Activated CD8-positive, alpha-beta memory T cell treated with anti-CD3 and anti-CD28 coated beads, Interleukin-2, amount 50 U/mL, for 4 hours (primary cell): ENCODE measurements at places on chromosomes 3 and 15.

GRCh38 chr3:37031096-37031682 is 37.9 kb downstream of the MLH1 start:
- no peak for DNase-seq

DNA sequence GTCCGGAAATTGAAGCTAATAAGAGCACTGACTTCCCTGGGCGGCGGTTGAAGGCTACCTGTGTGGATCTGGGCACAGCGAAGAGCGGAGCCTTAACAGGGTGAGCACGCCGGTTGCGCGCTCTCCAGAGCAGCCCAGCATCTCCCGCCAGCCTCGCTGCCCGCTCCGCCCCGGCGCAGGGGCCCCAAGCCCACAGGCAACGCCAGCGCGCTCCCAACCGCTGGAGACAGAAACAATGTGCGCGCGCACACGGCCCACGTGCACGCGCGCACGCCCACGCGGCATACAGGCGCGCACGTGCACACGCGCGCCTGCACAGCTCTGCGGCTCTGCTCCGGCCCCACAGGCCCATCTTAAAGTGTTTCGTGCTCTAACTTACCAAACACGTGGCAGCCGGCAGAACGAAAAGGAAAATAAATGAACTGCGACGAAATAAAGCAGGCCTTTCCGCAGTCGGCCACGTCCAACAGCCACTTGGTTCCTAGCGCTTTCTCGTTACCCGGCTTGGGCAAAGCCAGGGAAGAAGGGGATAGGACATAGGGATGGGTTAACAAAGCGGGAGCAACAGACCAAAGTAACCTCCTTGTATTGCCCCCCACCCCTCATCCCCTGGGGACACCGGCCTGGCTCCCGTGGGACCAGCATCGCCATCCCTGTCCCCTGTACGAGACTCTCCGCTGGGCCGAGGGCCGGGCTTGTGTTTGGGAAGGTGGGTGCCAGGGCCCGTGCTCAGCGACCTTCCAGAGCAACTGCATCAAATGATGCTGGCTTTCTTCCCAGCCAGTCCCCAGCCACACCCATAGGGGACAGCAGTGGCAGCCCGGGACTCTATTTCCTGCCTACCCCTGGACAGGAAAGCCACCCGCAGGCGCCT is 203.7 kb downstream of the ABHD5 start:
- DNase-seq = no peak

DNA sequence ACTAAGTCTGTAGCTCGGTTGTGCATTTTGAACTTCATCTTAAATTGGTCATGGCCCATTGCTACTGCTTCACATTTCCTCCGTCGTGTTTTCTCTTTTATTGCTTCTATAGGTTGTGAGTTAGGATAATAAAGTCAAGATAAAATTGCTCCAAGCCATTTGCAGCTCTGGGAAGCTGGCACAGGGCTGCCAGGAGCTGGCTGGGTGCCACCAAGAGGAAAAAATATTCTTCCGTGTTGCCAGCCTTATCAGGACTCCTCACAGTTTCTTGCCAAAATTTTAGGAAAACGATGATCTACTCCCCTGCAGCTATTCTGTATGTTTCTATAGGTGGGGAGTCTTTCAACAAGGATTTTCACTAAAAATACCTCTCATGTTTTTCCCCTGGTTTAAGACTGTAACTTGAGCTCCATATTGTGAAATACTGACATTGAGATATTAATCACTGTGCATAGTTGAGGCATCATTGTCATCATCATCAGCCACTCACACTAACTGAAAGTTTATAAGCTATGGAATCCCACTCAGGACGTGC is 55.4 kb upstream of the PIAS1 start:
- no peak for DNase-seq

DNA sequence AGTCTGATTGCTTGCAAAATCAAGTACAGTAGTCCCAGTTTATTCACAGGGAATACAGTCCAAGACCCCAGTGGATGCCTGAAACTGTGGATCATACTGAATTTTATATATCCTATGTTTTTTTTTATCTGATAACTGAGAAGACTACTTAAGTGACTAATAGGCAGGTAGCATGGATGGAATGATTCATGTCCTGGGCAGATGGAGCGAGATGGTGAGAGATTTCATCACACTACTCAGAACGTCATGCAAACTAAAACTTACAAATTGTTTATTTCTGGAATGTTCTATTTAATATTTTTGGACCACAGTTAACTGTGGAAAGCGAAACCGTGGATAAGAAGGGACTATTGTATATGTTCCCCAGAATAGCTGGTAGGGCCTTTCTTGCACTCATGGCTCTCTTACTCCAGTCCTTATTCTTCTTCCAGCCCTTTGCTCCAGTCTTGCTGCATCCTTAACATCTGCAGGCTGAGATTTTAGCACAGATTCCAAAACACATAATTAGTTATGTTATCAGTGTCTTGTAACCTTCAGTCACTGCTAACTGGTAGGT is 290.0 kb downstream of the ADAMTSL3 start:
- no peak for DNase-seq

- no peak for DNase-seq
Measured at GRCh38 chr15:73081321-73081958, 29.2 kb downstream of the NEO1 start.

- no peak for DNase-seq
Measured at GRCh38 chr15:91849180-91849579, 4.3 kb upstream of the SLCO3A1 start.

DNA sequence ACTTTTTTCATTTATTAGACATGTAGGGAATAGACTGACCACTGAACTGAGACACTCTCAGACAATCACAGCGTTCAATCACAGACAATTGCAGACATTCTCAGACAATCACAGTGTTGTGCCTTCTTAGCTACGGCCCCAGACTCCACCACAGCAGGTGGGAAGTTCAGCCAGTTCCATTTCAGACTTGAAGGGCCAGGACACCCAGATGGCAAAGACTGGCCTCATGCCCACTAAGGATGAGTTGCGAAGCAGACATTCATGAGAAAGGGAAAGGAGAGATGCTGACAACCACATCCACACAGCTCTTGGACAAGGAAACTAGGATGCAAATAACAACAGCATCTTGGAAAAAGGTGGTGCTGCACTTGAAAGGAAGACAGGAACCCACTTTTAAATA is 21.9 kb upstream of the ALDH1L1 start:
- DNase-seq = no peak

- no peak for DNase-seq
Measured at GRCh38 chr15:82894971-82895520, 57.5 kb downstream of the HOMER2 start.

GRCh38 chr3:17553080-17553479 is 189.4 kb downstream of the TBC1D5 start:
- no peak for DNase-seq

DNA sequence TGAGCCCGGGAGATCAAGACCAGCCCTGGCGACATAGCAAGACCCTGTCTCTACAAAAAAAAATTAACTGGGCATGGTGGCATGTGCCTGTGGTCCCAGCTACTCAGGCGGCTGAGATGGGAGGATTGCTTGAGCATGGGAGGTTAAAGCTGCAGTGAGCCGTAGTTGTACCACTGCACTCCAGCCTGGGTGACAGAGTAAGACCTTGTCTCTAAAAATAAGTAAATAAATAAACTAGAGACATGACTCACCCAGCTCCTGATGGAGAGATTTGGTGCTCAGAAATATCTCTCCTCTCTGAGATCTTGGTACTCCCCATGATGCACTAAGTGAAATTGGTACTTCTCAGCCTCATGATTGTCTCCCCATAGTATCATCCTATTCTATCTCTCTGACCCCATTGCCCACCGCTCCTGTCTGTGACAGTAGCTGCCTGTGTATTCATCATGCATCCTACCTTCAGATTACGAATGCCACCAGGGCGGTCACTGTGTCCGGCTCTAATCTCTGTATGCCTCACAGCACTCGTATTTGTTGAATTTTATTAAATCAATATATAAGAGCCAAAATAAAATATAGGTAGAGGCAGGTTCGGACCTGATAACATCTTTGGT is 50.9 kb downstream of the ABHD2 start:
- DNase-seq = no peak

DNA sequence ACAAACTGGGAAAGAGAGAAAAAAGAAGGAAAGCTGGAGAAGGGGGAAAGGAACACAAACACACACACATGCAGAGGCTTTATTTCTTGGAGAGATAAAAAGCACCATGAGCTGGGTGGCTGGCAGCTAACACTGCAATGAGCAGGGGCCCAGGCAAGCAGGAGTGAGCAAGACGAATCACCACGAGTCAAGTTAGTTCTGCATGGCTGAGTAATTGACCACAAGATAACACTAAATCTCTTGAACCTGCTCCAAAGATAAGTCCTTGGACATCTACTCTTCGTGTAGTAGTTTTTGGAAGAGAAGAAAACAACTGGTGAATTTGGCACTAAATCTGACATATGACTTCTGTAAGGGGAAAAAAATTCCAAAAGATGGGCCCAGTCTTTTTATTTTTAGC is 100.9 kb downstream of the MYO5A start:
- no peak for DNase-seq

DNA sequence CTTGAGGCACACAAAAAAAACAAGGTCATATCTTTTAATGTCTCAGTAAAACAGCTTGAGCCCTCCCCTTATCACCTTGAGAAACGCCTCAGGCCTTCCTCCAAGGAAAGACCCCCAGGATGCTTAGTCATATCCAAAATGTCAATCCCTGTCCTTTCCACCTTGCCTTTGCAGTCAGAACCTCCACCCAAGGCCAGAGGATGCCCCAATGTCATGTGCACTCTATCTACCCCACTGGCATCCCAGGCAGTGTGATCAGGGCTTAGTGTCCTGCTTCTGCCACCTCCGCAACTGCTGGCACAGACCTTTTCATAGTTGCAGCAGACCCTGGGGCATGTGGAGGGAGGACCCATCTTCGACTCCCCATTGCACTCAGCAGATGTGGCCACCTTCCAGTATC is 268.0 kb upstream of the LRRFIP2 start:
- DNase-seq = no peak

- DNase-seq = no peak
Measured at GRCh38 chr15:64454282-64454681, 6.1 kb upstream of the ZNF609 start.

- DNase-seq = no peak
Measured at GRCh38 chr15:50556642-50557371, 10.3 kb upstream of the USP50 start.

DNA sequence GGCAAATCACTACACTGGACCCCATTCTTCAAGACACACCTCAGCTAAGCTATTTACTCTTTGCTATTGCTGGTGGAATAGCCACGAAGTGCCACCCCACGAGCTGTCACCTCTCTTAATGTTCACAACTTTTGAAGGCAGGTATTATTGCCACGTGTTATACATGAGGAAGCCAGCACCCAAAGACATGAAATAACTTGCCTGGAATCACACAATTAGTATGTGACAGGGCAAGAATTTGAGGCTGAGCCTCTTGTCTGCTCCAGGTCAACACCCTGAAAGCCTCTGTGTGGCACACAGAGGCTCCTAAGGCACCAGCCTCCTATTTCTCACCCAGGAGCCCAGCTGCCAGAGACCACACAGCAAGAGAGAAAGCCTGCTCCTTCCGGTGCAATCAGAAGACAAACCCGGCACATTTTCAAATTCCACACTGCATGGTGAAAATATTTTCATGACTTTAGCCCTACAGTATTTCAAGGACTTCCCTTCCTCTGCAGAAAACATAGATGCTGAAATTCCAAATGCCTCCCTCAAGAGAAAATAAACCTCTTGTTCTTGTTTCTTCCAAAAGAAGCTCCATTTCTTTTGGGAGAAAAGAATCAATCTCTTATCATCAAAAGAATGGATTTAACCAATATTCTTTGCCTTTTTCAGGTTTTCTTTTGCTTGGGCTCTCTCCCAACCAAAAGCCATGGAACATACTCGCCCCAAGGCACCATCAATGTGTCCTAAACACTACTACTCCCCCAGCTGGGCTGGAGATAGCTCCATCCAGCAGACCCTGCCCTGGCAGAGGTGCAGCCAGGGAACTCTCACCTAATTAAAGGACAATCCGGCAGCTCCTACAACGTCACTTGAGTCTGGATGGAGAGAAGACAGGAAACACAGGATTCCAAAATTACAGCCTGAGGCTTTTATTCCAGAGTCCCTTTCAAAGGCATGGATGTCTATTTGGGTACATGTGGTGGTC is 84.7 kb upstream of the THBS1 start:
- no peak for DNase-seq
